OCI-LY7 (cell line): ENCODE measurements at places on chromosomes 7 and 10.

DNA sequence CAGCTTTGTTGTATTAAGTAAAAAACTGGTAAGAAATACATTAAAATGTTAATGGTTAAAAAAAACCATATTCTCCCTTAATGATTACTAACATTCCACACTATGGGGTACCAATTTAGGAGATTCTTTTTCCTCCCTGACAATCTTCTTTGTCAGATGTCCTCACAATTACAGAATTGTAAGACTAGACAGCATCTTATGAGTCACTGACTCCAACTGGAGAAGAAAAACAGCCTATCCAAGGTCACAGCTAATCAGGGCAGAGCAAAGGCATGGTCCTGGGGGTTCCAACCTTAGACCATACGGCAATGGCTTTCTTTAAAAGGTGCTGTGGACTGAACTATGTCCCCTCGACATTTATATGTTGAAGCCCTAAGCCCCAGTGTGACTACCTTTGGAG lies 127.6 kb downstream of the DLG5 start:
- DNase-seq: no peak

- no peak for DNase-seq
Measured at GRCh38 chr7:27165996-27166530, 726 bp upstream of the HOXA9 start.

GRCh38 chr7:136076954-136077353 lies 99.8 kb upstream of the MTPN start:
- no peak for DNase-seq

DNA sequence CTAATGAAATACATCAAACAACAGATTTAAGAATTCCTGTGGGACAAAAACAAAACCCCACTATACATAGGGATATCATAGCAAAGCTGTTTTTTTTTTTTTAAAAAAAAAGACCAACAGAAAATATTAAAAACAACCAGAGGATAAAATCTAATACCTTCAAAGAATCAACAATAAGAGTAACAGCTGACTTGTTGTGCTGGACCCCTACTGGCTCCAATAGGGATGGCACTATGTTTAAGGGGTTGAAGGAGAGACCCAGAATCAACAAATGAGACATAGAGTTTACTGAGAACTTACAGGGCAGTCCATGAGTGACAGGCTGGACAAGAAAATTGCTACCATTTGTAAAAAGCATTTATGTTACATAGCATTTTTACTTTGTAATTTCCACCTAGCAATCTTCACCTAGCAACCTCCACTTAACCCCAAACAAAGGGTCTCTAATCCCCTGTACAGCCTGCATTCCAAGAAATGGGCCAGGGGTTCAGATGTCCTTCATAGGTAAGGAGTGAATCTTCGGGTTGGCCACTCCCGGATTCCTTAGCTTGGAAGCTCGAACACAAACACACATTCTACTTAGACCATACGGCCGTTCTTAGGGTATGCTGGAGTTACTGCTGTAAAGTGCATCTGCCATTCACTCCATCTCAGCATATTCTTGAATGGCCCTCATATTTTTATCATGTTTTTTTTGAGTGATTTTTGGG lies 25.8 kb downstream of the ASZ1 start:
- DNase-seq: no peak

- DNase-seq: no peak
Measured at GRCh38 chr10:101934686-101935305, 91.2 kb upstream of the KCNIP2 start.

DNA sequence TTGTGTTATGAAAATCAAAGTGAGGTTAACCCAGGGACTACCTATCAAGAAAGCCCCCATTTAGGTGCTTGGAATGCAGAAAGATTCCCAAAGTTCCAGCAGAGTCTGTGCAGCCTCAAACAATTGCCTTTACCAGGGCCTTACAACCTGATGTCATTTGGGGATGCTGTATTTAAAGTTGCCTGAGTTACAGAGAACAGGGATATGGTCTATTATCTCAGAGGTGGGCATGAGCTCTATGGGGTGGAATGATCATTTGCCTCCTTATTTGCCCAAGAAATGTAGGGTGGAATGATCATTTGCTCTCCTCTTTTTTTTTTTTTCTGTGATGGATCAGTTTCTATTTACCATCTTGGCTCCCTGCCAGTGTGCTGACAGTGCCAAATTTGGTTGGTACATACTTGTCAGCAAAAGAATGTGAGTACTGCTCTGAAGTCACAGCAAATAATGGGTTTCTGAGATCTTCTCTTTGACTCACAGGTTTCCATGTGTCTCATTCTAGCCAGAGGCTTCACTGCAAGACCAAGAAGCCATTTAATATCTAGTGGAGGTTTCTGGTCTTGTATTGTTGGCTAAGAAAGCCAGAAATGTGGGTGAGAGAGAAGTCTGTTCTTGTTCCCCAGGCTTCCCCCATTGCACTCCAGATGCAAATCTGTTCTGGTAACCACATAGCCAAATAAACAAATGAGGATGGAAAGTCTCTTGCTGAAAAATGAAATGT lies 45.5 kb upstream of the ZNRF2 start:
- DNase-seq: peak; percentile 28

- DNase-seq: peak; percentile 67
Measured at GRCh38 chr10:47024399-47025252, 113.4 kb downstream of the PTPN20 start.

DNA sequence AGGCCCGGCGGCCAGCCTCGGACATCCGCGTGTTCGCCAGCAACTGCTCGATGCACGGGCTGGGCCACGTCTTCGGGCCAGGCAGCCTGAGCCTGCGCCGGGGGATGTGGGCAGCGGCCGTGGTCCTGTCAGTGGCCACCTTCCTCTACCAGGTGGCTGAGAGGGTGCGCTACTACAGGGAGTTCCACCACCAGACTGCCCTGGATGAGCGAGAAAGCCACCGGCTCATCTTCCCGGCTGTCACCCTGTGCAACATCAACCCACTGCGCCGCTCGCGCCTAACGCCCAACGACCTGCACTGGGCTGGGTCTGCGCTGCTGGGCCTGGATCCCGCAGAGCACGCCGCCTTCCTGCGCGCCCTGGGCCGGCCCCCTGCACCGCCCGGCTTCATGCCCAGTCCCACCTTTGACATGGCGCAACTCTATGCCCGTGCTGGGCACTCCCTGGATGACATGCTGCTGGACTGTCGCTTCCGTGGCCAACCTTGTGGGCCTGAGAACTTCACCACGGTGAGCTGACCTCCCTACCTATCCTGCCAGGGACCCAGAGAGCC lies 656 bp downstream of the ASIC3 start:
- DNase-seq: no peak

DNA sequence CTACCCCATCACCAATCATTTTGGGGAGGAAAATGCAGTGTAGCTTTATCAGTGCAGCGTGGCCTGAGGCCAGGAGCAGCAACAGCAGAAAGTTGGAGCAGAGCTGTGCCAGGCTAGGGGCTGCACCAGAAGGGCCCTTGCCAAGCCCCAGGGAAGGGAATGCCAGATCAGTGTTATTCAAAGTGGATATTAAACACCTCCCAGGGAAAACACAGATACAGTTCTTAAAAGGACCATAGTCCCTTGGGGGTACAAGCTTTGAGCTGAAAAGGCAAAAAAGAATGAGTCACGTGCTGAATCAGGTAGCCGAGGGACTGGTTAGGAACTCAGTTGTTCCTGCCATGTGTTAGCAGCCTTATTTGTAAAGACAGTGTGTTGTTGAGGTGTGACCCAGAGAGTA lies 54.0 kb downstream of the GSDME start:
- no peak for DNase-seq
